ENCODE measurements at places on chromosomes 2 and 18. TPM values are rescaled to one million over a fixed set of nuclear protein-coding genes. Genes with fewer than 3 reads are reported as not detected.

- DNase-seq = no peak
Observed at GRCh38 chr2:101018934-101019333, 16.8 kb downstream of the RPL31 start.

DNA sequence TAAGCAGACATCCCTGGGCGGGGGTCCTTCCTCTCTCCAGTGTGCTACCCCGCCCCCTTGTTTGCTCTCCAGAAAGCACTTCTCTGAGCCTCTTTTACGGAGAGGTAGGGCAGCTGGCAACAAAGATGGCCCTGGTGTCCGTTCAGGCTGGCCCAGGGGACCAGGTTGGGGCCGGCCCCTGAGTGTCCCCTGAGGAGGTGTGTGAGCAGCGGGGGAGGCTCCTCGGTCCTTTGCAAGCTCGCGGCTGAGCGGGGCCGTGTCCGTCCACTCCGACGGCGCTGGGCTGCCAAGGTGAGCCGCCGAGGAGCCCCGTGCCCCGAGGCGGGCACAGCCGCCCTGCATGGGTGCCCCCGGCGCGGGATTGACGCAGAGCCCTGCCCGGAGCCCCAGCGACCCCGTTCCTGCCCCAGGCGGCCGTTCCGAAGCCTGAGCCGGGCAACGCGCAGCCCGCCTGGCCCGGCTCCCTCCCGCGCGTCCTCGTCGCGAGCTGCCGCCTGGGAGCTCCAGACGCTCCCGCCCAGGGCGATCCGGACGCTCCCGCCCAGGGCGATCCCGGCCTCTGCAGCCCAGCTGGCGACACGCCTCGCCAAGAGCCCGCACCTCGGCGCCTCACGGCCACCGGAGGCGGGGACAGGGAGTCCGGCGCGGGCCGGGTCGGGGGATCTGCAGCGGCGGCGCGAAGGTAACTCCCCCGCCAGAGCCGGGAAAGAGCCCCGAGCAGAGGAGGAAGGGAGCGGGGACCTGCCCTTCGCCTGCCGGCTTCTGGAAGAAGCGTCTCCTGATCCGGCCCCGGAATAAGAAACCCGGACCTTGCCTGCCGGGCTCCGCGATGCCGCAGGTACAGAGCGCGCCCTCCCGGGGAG, at the start of gene PROKR1:
TSS of gene PROKR1 (plus strand) at position 569 of the 863 bp plus-strand sequence. CDS start 2,243 bp downstream, outside the sequence.
- peak; percentile 17 for DNase-seq

GRCh38 chr18:75161256-75162028, 47.5 kb downstream of the PTGR3 start:
- no peak for DNase-seq

DNA sequence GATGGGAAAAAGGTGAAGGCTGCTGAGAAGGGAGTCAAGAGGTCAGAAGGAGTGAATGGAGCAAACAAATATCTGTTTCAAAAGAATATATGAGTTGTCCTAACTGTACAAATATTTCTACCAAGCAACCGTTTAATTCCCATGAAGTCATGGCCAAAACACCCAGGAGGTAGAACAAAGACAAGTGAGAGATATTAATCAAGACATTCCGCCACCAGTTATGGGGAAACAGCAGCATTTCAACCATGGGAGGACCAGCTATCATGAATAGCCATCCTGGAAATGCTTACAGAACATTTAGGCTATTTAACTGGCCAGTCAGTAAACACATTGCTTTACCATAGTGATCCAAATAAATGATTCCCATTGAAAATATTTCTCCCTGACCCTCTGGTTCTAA, 396.3 kb downstream of the IRS1 start:
- no peak for DNase-seq

DNA sequence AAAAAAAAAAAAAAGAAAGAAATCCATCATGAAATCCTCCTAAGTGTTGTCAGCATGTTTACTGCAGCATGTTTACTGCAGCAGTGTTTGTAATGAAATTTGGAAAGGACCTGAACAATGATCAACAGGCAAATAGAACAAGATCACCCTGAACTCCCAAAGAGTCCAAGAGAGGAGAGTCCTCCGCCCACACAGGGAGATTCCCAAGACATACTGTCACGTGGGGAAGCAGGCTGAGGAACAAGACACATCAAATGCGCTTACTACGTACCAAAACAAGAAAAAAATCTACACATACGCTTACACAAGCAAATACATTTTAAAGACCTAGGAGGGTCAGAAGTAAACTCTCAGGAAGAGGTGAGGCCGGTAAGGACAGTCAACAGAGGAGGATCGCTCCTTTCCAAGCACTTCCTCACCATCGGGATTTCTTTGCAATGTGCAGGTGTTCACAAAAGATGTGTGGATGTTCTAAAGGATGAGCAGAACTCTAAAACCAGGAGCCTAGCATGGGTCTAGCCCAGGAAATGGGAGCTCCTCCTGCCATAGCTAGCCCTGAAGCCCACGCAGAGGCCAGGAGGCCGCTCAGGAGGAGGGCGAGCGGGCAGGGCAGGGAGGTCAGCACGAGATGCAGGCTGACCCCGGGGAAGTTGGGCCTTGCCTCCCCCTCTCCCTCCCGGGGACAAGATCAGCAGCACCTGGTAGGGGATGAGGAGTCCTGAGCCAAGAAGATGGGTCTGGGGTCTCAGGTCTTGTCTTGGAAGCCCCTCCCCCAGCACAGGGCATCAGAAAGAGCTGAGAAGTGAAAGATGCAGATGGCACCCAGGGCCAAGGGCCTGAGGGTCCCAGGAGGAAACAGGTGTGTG, 66.4 kb downstream of the ZNF516 start:
- DNase-seq = no peak

DNA sequence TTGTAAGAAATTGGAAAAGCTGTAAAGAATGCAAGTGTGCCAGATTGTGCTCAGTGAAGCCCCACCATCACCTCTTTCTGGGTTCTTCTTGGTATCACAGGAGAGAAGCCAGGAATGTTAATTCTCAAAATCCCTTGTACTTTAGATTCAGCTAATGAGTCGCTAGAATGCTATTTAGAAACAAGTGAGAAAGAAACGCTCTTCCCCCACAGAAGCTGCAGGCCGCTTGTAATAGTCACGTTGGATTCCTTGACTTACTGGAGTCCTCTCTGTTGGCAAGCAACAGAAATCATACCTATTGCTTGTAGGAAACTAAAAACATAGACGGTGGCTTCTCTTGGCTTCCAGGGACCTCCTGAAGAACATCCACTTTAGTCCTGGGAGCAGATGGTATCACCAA, 375.6 kb upstream of the LRATD1 start:
- DNase-seq = no peak

- DNase-seq = no peak
Observed at GRCh38 chr18:58544179-58544578, 84.7 kb downstream of the ALPK2 start.

DNA sequence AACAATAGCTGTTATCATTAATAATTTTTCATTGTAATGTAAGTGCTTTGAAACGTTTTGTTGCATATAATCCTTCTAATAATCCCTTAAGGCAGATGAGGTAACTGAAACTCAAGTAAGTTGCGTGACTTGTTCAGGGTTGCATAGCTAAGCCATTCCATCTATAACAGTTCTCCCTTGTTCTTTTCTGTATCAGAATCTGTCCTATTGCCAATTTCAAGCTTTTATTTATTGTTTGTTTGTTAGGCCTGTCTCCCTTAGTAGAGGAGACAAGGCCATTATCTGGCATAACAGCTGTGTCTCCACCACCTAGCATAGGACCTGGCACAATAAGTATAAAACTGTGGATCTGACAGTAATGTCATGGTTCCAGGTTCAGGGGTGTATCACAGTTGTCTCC, 19.4 kb downstream of the BABAM2 start:
- DNase-seq = no peak

GRCh38 chr2:137607722-137608318, 356.5 kb upstream of the HNMT start:
- no peak for DNase-seq

GRCh38 chr2:174465327-174465726, 21.5 kb downstream of the GPR155 start:
- DNase-seq = no peak

DNA sequence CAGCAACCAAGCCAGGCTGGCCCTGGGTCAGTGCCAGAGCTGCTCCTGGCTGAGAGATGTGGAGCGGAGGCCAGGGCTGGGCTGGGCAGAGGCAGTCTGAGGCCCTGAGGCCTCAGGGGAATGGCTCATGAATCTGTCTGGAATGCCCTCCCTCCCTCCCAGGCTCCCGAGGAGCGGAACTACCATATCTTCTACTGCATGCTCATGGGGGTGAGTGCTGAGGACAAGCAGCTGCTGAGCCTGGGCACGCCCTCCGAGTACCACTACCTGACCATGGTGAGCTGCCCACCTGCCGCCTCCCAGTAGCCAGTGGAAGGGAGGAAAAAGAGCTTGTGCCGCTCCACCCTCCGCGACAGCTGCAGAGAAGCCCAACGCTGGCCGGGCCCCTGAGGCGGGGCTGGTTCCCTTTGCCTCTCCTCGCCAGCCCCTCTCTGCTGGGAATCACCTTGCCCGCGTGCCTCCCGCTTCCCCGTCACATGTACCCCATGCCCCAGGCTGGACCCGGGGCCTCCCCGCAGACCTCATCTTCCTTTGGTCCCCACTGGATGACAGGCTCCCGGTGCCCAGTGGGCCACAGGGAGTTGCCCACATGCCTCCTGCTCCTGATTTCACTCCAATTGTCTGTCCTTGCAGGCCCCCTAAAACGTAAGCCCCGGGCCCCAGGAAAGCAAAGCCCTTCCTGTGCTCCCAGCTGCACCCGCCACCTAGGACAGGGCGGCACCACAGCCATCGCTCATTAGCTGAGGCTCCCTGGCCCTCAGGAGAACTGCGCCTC, 41.1 kb downstream of the MYO7B start:
- peak; percentile 83 for DNase-seq

DNA sequence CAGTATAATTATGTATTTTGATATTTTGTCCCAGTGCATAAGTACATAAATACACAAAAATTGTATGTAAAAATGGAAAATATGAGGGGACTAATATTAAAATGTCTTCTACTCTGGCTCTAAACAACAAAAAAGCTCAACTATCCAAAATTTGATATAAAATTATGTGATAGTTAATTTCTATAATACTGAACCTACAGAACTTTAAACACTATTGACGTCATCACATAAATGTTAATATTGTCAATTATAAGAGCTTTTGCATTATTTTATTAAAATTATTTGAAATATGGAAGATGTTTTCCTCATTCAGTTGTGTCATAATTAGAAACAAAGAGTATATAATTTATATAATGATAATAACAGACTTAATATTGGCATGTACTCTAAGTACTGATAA, 1139.7 kb upstream of the TMEFF2 start:
- no peak for DNase-seq

- no peak for DNase-seq
Observed at GRCh38 chr18:54712306-54712705, 116.0 kb upstream of the RAB27B start.

DNA sequence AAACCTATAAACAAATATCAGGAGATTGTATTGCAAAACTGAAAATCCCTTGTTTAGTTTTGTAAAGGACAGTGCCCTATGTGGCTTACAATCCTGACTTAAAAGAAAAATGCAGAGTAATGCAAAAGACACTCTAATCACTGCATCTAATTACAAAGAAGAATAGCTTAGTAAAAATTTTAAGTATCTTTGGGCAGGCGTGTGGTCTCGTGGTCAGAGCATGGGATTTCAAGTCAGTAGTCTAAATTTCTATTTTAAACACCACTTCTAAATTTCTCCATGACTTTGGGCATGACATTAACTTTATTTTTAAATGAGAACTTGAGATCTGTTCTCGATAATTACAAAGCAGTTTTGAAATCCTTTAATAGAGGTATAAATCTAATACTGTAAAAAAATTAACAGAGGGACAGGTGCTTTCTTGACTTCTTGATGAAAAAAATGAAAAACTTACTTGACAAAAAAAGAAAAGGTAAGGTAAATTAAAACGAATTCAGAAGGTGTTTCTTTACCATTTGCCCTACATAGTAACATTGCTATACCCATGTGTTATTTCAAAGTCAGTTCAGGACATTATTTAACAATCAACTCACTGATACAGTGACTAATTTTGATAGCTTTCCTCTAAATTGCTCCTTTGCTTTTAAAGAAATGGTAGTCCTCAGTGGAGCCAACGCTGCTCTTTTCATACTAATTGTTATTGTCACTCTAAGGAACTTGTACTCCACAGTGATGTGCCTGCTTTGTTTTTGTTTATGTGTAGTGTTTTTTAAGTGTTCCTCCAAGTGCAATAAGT, 17.6 kb upstream of the FTCDNL1 start:
- no peak for DNase-seq

- no peak for DNase-seq
Observed at GRCh38 chr2:185687967-185688366, 50.6 kb upstream of the FSIP2 start.

DNA sequence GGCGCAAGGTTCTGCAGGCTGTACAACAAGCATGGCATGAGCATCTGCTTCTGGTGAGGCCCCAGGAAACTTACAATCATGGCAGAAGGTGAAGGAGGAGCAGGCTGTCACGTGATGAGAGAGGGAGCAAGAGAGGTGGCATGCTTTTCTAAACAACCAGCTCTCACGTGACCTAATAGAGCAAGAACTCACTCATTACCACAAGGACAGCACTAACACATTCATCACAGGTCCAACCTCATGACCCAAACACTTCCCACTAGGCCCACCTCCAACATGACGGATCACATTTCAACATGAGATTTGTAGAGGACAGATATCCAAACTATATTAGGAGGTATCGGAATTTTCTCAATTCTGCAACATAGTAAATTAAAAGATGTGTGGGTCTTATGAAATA, 108.8 kb upstream of the DLX2 start:
- DNase-seq = no peak

DNA sequence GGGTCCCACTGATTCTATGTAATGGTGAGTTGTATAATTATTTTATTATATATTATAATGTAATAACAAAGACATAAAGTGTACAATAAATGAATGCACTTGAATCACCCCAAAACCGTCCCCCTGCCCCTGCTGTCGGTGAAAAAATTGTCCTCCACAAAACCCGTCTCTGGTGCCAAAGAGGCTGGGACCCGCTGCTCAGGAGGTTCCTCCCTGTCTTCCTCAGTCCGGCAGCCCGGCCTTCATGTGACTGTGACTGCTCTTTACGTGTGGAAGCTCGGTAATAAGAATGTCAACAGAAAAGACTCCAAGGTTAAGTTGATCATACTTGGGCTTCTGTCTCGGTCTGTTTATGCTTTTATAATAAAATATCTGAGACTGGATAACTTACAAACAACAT, 32.7 kb upstream of the ADNP2 start:
- no peak for DNase-seq

- DNase-seq = no peak
Observed at GRCh38 chr2:199847181-199847864, 3.7 kb downstream of the FTCDNL1 start.

- no peak for DNase-seq
Observed at GRCh38 chr2:70471129-70471528, 82.5 kb downstream of the TGFA start.

- no peak for DNase-seq
Observed at GRCh38 chr2:95266781-95267430, 7.3 kb upstream of the PROM2 start.

GNLY gene
- total RNA-seq = 0.68 TPM

ST6GAL2 gene
- total RNA-seq = 2.4 TPM

TNFAIP6 gene
- 0.51 TPM for total RNA-seq

KLHL30 gene
- 0.23 TPM for total RNA-seq

GFPT1 gene
- 27.4 TPM for total RNA-seq

PDE1A gene
- 4.1 TPM for total RNA-seq

GKN2 gene
- not detected for total RNA-seq

DCC gene
- 0.55 TPM for total RNA-seq

TCF7L1 gene
- total RNA-seq = 2.6 TPM

SGPP2 gene
- total RNA-seq = 3.3 TPM

AKAIN1 gene
- total RNA-seq = not detected

MOB4 gene
- 23.4 TPM for total RNA-seq

ACMSD gene
- not detected for total RNA-seq
